Activated T-helper 17 cell treated with anti-CD3 and anti-CD28 coated beads, Interleukin-2, amount 50 U/mL, for 72 hours (primary cell): ENCODE measurements at places on chromosomes 3 and 15. TPM values are rescaled to one million over a fixed set of nuclear protein-coding genes. Genes with fewer than 3 reads are reported as not detected.

The DUOXA1 gene
- not detected for total RNA-seq

- ATAC-seq = no peak
Measured at GRCh38 chr15:33559207-33559890, 248.6 kb downstream of the RYR3 start.

DNA sequence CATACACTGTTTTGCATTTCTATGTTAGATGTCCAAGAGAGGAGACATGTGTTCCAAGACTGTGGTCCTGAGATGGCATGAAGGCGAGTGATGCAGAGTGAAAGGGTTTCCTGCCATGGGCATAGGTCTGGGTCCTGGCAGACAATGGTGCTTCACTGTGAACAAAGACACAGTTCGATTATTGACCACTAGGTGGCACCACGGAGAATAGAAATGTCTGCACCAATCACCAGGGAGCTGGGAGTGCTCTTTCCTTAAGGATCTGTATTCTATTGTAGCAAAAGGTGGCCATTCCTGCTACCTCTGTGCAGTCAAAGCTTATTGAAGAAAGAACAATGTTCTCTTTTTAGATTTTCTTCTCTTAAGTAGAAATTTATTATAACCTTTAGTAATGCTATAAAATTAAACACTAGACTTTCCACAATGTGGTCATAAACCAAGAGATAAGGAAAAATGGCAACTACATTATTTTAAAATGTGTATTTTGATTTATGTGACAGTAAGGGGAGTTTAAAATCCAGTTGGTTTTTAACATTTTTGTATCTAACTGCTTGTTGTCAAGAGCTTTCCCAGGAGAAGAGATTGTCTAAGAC, 88.7 kb downstream of the GABRG3 start:
- no peak for ATAC-seq

DNA sequence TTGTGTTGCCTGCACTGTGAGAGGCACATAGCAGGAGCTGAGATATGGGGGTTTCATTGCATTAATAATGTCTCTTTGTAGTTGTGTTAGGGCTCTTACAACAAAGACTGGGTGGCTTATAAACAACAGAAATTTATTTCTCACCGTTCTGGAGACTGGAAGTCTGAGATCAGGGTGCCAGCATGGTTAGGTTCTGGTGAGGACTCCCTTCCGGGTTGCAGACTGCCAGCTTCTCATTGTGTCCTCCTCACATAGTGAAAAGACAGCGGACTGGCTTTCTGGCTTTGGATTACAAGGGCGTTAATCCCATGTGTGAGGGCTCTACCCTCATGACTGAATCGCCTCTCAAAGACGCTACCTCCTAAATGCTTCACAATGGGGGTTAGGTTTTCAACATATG, 20.6 kb downstream of the TMEM108 start:
- ATAC-seq = no peak

- no peak for ATAC-seq
Measured at GRCh38 chr3:105444725-105445124, 78.0 kb downstream of the ALCAM start.

DNA sequence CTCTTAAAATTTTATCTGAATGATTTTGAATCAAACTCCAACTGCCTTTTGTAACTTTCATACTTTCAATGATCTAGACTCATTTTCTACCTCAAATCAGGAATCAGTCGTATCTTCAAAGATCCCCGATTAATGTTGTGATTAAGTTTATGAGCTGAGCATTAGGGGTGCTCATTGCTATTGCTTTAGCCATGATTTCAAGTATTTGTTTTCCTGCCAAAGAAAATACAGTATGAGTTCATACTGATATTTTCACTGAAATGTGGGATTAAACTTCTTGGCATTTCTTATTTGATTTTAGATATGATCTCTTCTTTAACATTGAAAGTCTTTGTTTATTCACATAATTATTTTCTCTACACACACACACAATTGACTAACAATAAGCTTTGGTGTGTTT, 785.6 kb downstream of the NTRK3 start:
- ATAC-seq = no peak
